ENCODE measurements at places on chromosomes 6 and 20.

DNA sequence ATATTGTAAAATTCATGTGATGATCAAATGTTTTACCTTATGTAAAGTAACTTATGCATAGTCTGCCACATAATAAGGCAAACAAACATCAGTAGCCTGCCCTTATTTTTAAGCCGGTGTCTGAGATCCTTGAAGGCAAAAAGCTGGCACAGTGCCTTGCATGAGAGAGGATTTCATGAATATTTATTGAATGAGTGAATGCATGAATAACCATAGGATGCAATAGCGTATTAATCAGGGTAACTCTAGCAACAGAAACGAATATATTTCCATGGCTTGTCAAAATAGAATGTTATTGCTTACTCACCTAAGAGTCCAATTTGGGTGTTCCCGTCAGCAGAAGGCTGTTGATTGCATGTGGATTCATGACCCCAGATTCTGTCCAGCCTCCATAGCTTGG lies 34.9 kb downstream of the BTBD3 start:
- H3K4me3 ChIP-seq, result no peak overlapping the region
- no peaks in the 10 kb centered on the region for H3K4me1 ChIP-seq
- H3K27me3 ChIP-seq, result no peaks in the 10 kb centered on the region

GRCh38 chr6:21713481-21713880 lies 119.9 kb downstream of the SOX4 start:
- H3K4me3 ChIP-seq, result no peak overlapping the region
- H3K36me3 ChIP-seq, result no peaks in the 10 kb centered on the region
- no peak overlapping the region for H3K27ac ChIP-seq
- no peak for DNase-seq
- no peaks in the 10 kb centered on the region for H3K27me3 ChIP-seq

DNA sequence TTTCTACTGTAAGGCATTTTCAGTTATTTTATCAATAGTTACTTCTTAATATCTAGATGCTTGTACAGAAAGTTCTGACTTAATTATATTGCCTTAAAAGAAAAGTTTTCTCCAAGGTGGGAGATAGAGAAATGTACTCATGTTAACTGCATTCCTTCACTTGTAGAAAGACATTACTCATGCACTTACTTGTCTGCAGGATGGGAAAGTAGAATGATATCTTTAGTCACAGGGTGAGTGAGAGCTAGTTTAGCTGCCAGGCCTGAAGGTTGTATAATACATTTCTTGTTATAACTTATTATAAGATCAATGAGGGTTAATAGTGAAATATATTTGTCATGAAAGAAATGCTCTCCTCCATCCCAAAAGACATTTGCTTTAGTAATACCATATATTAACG lies 92.1 kb downstream of the CRYBG1 start:
- H3K27ac ChIP-seq, result no peak overlapping the region
- H3K4me1 ChIP-seq, result no peaks in the 10 kb centered on the region
- no peak for DNase-seq
- no peak overlapping the region for H3K4me3 ChIP-seq
- H3K27me3 ChIP-seq, result no peaks in the 10 kb centered on the region

- no peaks in the 10 kb centered on the region for H3K4me1 ChIP-seq
- peak overlapping the region; percentile 82 for H3K27ac ChIP-seq
- H3K27me3 ChIP-seq, result no peaks in the 10 kb centered on the region
- peak overlapping the region; percentile 11 for H3K4me3 ChIP-seq
These were observed 102.3 kb downstream of the DST start for GRCh38 chr6:56540232-56541029.

GRCh38 chr6:29926413-29927274 lies 15.7 kb upstream of the HLA-A start:
- peak overlapping the region; percentile 99 for H3K27ac ChIP-seq
- peak overlapping the region; percentile 68 for H3K4me3 ChIP-seq
- DNase-seq, result peak; percentile 93
- no peaks in the 10 kb centered on the region for H3K27me3 ChIP-seq
- H3K36me3 ChIP-seq, result no peaks in the 10 kb centered on the region

DNA sequence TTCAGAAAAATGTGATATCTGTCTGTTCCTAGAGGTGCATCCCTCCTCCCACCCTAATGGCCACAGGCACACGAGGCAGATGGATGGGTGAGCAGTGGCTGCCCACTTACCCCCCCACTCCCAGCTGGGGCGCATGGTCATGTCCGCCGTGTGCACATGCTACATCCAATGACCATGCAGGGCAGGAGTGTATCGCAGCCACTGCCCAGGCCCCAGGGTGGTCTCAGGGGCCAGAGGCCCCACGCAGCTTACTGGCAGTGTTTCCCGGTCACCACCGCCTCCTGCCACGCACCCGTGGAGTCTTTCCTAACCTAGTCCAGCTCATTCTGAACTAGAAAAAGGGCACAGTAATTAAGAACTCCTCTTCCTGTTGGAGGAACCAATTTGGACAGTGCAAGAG lies 11.7 kb upstream of the HTR1B start:
- no peak overlapping the region for H3K27ac ChIP-seq
- no peak for DNase-seq
- H3K4me3 ChIP-seq, result no peak overlapping the region

- H3K4me1 ChIP-seq, result no peaks in the 10 kb centered on the region
- no peaks in the 10 kb centered on the region for H3K27me3 ChIP-seq
- H3K36me3 ChIP-seq, result no peaks in the 10 kb centered on the region
These were observed 62.7 kb downstream of the TSHZ2 start for GRCh38 chr20:53034899-53035298.

GRCh38 chr6:80440496-80441115 lies 334.1 kb downstream of the BCKDHB start:
- peak; percentile 34 for DNase-seq
- peak overlapping the region; percentile 35 for H3K27ac ChIP-seq
- H3K4me1 ChIP-seq, result no peaks in the 10 kb centered on the region
- H3K4me3 ChIP-seq, result no peak overlapping the region

- DNase-seq, result no peak
- H3K27me3 ChIP-seq, result no peaks in the 10 kb centered on the region
- H3K4me1 ChIP-seq, result no peaks in the 10 kb centered on the region
- no peaks in the 10 kb centered on the region for H3K36me3 ChIP-seq
- H3K4me3 ChIP-seq, result no peak overlapping the region
These were observed 309.9 kb downstream of the BMP7 start for GRCh38 chr20:56956534-56956933.

GRCh38 chr20:36101192-36101591 lies 53.3 kb upstream of the EPB41L1 start:
- DNase-seq, result peak; percentile 63
- no peaks in the 10 kb centered on the region for H3K36me3 ChIP-seq
- no peak overlapping the region for H3K4me3 ChIP-seq
- H3K27ac ChIP-seq, result peak overlapping the region; percentile 31
- peaks cover 27% of the 10 kb centered on the region for H3K4me1 ChIP-seq

DNA sequence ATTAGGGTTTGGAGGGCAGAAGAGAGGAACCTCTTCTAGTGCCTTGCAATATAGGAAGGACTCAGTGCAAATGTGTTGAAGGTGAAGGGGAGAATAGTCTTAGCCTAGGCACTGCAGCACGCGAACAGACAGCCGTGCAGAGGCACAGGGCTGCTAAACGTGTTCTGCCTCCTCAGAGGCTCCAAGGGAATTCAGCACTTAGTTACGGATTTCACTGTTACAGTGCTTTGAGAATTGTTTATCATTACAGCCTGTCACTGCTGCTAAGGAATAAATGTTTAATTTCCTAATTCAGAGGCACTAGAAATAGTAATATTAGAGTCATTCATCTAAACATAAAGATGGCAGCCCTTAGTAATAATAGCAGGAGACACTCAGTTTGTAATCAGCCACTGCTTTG lies 116.4 kb upstream of the SLC22A16 start:
- no peak overlapping the region for H3K4me3 ChIP-seq
- H3K4me1 ChIP-seq, result no peaks in the 10 kb centered on the region
- no peaks in the 10 kb centered on the region for H3K27me3 ChIP-seq

- no peak for DNase-seq
- no peak overlapping the region for H3K4me3 ChIP-seq
- H3K36me3 ChIP-seq, result no peaks in the 10 kb centered on the region
- no peaks in the 10 kb centered on the region for H3K4me1 ChIP-seq
- H3K27me3 ChIP-seq, result no peaks in the 10 kb centered on the region
These were observed 314.7 kb upstream of the RSPO3 start for GRCh38 chr6:126803769-126804168.

DNA sequence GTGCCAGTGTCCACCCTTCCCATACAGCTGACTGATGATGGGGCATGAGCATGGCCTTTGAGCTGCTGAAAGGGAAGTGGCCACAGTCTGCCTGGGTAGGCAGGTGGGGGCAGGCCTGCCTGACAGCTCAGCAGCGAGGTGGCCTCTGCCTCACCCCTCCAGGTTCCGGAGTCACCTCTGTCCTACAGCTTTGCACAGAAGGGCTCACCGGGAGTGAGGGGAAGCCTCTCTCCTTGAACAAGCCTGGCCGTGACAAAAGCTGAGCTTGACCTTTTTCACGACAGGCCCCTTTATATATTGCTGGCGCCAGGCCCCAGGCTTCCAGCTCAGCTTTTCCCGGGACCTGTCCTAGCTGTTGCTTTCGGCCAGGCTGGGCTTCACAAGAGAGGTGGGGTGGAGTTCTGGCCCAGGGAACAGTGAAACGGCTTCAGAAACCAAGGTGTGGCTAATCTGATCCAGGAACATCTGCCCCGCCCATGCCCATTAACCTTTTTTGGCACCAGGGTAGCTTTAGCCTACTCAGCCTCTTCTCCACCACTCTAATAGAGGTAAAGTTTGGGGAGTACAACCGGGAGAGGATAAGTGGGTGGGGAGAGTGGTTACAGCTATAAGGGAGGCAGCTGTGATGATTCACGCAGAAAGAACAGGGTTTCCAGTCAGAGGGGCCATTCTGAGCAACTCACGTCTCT lies 42.9 kb downstream of the C6orf132 start:
- no peaks in the 10 kb centered on the region for H3K36me3 ChIP-seq
- peak; percentile 89 for DNase-seq
- H3K27ac ChIP-seq, result peak overlapping the region; percentile 84
- no peaks in the 10 kb centered on the region for H3K27me3 ChIP-seq
- H3K4me3 ChIP-seq, result no peak overlapping the region

DNA sequence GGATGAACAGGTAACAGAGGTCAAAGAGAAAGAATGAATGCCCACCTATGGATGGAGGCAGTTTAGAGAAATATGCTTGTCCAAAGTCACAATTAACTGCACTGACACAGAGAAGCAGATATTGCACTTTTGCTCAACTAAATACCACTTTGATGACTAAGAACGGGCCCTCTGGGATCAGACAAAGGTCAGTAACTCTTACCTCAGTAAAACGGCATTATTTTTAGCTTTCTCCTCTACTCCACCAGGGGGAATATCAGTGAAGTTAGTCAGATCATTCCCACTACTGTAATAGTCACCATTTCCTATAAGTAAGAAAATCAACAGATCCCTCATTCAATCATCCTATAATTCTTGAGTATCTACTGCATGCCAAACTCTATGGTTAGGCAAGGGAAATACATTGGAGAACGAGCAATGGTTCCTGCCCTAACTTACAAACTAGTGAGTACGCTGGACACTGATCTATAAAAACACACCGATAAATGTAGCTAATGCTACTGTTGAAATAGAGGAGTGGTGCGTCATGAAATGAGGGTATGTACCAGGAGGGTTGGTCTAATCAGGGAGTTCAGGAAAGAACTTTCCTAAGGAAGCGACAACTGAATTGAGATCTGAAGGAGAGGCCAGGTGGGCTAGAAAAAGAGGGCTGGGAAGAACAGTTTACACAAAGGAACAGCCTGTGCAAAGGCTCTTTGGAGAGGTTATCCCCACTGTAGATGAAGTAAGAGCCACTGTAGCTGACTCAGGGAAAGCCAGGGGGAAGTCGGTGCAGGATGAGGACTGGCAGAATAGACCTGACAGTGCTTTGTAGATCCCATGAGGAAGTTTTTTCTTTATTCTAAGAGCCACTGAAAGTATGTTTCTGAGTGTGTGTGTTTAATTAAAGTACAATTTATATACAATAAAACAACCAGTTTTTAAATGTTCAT lies 9.2 kb downstream of the ECI2 start:
- no peak overlapping the region for H3K4me3 ChIP-seq
- no peak overlapping the region for H3K27ac ChIP-seq

DNA sequence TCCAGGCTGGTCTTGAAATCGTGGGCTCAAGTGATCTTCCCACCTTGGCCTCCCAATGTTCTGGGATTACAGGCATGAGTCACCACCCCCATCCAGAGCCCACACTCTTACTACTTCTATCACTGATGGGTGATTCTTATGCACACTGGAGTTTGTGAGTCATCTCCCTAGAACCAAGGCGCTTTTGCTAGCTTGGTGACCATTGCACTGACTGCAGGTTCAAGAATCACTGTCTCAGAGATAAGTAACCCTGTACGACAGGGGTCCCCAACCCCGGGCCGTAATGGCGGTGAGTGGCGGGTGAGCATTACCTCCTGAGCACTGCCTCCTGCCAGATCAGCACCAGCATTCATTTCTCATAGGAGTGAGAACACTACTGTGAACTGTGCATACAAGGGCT lies 118.8 kb downstream of the MAP3K7 start:
- no peaks in the 10 kb centered on the region for H3K36me3 ChIP-seq
- no peaks in the 10 kb centered on the region for H3K4me1 ChIP-seq
- H3K4me3 ChIP-seq, result no peak overlapping the region
- no peak overlapping the region for H3K27ac ChIP-seq
- no peaks in the 10 kb centered on the region for H3K27me3 ChIP-seq

GRCh38 chr20:63292292-63292701 lies 689 bp upstream of the COL20A1 start:
- DNase-seq, result no peak
- no peaks in the 10 kb centered on the region for H3K4me1 ChIP-seq
- H3K27me3 ChIP-seq, result peaks cover 7% of the 10 kb centered on the region
- no peak overlapping the region for H3K4me3 ChIP-seq
- H3K27ac ChIP-seq, result no peak overlapping the region
- no peaks in the 10 kb centered on the region for H3K36me3 ChIP-seq

DNA sequence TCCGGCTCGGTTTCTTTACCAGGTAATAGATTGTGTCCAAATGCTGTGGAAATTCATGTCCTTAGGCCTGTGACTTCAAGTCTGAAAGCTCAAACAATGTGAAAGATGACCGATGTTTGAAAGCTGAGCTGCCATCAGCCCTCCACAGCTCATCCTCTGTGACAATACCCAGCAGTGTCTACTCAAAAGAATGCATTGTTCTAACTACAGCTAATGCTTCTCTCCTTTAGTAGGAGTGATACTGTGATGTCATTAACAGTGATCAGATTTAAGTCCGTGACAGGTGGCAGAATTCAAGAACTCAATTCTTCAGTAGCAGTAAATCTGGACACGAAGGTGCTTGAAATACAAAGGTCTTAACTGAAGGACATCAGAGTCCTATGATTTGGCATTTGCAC lies 97.3 kb downstream of the RCAN2 start:
- H3K27ac ChIP-seq, result no peak overlapping the region
- DNase-seq, result no peak
- no peaks in the 10 kb centered on the region for H3K36me3 ChIP-seq
- H3K4me1 ChIP-seq, result no peaks in the 10 kb centered on the region
- no peaks in the 10 kb centered on the region for H3K27me3 ChIP-seq

- no peak overlapping the region for H3K4me3 ChIP-seq
- no peaks in the 10 kb centered on the region for H3K4me1 ChIP-seq
- H3K27me3 ChIP-seq, result no peaks in the 10 kb centered on the region
These were observed 5.0 kb downstream of the COL21A1 start for GRCh38 chr6:56242346-56242745.
